ENCODE measurements at places on chromosomes 11 and 22. TPM values are rescaled to one million over a fixed set of nuclear protein-coding genes. Genes with fewer than 3 reads are reported as not detected.

The DDB1 gene
- 168 TPM for total RNA-seq

The REXO2 gene
- 47.9 TPM for total RNA-seq

GRCh38 chr11:18745251-18745650 lies 19.3 kb upstream of the IGSF22 start:
- no peak overlapping the region for H3K4me3 ChIP-seq
- H3K36me3 ChIP-seq: no peaks in the 10 kb centered on the region
- DNase-seq: no peak
- no peak overlapping the region for H3K27ac ChIP-seq

- H3K27ac ChIP-seq: no peak overlapping the region
- no peaks in the 10 kb centered on the region for H3K4me1 ChIP-seq
- DNase-seq: no peak
- no peaks in the 10 kb centered on the region for H3K27me3 ChIP-seq
- no peak overlapping the region for H3K4me3 ChIP-seq
Observed at GRCh38 chr22:41501209-41501608, 32.3 kb downstream of the ACO2 start.

- H3K27me3 ChIP-seq: no peaks in the 10 kb centered on the region
- no peak overlapping the region for H3K4me3 ChIP-seq
- peak; percentile 96 for DNase-seq
- H3K36me3 ChIP-seq: no peaks in the 10 kb centered on the region
- no peak overlapping the region for H3K27ac ChIP-seq
Observed at GRCh38 chr11:118659314-118659952, 20.0 kb downstream of the TREH start.

DNA sequence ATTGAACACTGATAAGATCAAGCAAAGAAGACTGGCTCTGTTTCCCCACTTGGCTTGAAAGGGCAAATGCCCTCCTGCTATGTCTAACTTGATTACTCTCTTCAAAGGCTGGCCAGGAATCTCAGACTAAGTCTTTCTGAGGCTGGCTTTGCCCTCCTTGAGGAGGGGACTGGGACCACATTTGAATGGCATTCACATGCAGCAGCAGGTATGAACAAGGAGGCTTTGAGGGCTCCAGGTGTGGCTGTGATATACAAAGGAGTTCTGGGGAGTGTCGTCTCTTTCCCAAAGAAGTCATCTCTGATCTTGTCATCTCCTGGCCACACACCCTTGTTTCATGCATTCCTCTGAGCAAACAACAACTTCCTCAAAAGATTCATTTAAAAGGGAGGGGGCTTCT lies 130.8 kb downstream of the ARL14EP start:
- H3K4me1 ChIP-seq: no peaks in the 10 kb centered on the region
- peaks cover 5% of the 10 kb centered on the region for H3K27me3 ChIP-seq
- H3K27ac ChIP-seq: no peak overlapping the region
- H3K4me3 ChIP-seq: no peak overlapping the region
- no peak for DNase-seq
- no peaks in the 10 kb centered on the region for H3K36me3 ChIP-seq

- peak overlapping the region; percentile 77 for H3K27ac ChIP-seq
- H3K4me3 ChIP-seq: peak overlapping the region; percentile 84
- DNase-seq: no peak
- H3K27me3 ChIP-seq: no peaks in the 10 kb centered on the region
Observed at GRCh38 chr22:31629741-31630184, 32.3 kb downstream of the PISD start.

GRCh38 chr11:123054301-123055065 lies 7.5 kb downstream of the HSPA8 start:
- peaks cover 51% of the 10 kb centered on the region for H3K36me3 ChIP-seq
- no peak for DNase-seq
- peaks cover 52% of the 10 kb centered on the region for H3K4me1 ChIP-seq
- H3K27me3 ChIP-seq: peaks cover 2% of the 10 kb centered on the region
- peak overlapping the region; percentile 70 for H3K27ac ChIP-seq

The IGF2 gene
- not detected for total RNA-seq

- no peak overlapping the region for H3K4me3 ChIP-seq
- no peaks in the 10 kb centered on the region for H3K36me3 ChIP-seq
- no peak for DNase-seq
- no peaks in the 10 kb centered on the region for H3K4me1 ChIP-seq
Observed at GRCh38 chr22:27381552-27381951, 420.0 kb downstream of the MN1 start.

DNA sequence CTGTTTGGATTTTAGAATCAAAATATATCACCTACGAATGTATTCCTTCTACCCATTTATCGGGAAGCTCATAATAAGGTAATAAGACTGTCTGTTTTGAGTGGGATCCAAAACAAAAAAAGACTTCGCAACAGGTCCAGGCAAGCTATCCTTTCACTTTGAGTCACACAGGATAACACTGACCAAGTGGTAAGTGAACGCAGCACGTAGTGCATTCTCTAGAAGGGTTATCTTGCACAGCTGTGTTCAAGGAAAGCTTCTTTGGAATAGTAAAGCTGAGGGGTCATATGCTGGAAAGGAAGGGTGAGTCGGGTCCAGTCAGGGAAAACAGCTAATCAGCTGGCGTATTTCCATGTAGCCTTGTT lies 22.3 kb upstream of the NRGN start:
- peaks cover 46% of the 10 kb centered on the region for H3K27me3 ChIP-seq
- H3K36me3 ChIP-seq: no peaks in the 10 kb centered on the region
- H3K4me3 ChIP-seq: peak overlapping the region; percentile 75

The MAP6 gene
- not detected for total RNA-seq

DNA sequence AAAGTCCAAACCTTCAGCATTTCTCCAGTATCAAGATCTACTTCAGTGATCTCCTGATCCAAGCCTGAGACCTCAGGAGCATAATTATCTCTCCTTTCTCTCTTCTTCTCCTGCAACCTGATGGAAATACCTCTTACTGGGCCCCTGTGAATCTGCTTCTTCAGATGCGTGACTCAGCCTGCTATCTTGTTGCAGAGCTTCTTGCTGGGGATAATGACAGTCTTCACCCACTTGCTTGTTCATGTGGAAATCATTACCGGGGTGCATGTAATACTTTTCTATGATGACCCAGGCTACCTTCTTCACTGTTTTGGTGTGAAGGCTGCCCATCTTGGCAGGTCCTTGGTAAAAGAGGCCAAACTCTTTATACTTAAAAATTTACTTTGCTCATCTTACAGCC lies 140.0 kb upstream of the POU2AF2 start:
- H3K27me3 ChIP-seq: peaks cover 33% of the 10 kb centered on the region
- no peaks in the 10 kb centered on the region for H3K36me3 ChIP-seq
- H3K4me3 ChIP-seq: no peak overlapping the region

The PLAAT5 gene
- 0.44 TPM for total RNA-seq

GRCh38 chr22:42286205-42286604 lies 15.8 kb upstream of the TCF20 start:
- no peaks in the 10 kb centered on the region for H3K36me3 ChIP-seq
- peaks cover 28% of the 10 kb centered on the region for H3K4me1 ChIP-seq
- peak overlapping the region; percentile 12 for H3K4me3 ChIP-seq
- peaks cover 19% of the 10 kb centered on the region for H3K27me3 ChIP-seq

- H3K4me1 ChIP-seq: peaks cover 59% of the 10 kb centered on the region
- no peaks in the 10 kb centered on the region for H3K27me3 ChIP-seq
- peaks cover 50% of the 10 kb centered on the region for H3K36me3 ChIP-seq
- peak overlapping the region; percentile 97 for H3K27ac ChIP-seq
Observed at GRCh38 chr11:66619080-66619554, 2.7 kb downstream of the RBM14 start.

The MPZL3 gene
- 29.8 TPM for total RNA-seq

- no peak for DNase-seq
- H3K27ac ChIP-seq: no peak overlapping the region
- no peak overlapping the region for H3K4me3 ChIP-seq
- no peaks in the 10 kb centered on the region for H3K27me3 ChIP-seq
- no peaks in the 10 kb centered on the region for H3K4me1 ChIP-seq
Observed at GRCh38 chr11:27663326-27663725, 36.9 kb downstream of the BDNF start.

The TST gene
- 6.1 TPM for total RNA-seq

The NFRKB gene
- total RNA-seq: 49.0 TPM

DNA sequence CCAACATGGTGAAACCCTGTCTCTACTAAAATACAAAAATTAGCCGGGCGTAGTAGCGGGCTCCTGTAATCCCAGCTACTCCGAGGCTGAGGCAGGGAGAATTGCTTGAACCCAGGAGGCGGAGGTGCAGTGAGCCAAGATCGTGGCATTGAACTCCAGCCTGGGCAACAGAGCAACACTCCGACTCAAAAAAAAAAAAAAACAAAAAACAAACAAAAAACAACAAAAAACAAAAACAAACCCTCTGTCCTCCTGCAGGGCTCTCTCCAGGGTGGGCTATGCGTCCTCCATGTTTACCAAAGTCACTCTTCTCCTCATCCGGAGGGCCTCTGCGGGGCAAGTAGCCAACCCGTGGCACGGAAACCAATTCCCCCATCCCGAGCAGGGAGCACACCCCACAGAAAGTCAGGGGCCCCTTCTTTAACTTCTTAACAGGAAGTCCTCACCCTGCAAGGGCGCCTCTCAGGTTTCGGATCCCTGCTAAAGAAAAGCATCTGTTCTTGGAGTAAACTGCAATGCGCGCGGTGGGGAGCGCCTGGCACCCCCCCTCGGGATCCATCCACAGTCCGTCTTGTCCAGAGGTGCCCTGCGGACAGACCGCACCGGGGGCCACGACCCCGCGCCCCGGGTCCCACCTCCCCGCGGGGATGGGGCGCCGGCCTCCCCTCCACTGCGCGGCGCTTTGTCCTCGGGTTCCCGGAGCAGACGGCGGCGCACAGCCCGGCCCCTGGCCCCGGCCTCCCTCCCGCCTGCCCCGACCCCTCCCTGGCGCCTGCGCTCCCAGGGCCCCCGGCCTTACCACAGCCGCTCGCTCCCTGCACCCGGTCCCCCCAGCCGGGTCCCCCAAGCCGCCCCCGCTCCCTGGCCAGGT lies 712 bp downstream of the CERK start:
- H3K27ac ChIP-seq: peak overlapping the region; percentile 96
- peaks cover 9% of the 10 kb centered on the region for H3K36me3 ChIP-seq
- H3K27me3 ChIP-seq: no peaks in the 10 kb centered on the region
- H3K4me3 ChIP-seq: peak overlapping the region; percentile 100
- peaks cover 37% of the 10 kb centered on the region for H3K4me1 ChIP-seq

The OR10A2 gene
- total RNA-seq: not detected

DNA sequence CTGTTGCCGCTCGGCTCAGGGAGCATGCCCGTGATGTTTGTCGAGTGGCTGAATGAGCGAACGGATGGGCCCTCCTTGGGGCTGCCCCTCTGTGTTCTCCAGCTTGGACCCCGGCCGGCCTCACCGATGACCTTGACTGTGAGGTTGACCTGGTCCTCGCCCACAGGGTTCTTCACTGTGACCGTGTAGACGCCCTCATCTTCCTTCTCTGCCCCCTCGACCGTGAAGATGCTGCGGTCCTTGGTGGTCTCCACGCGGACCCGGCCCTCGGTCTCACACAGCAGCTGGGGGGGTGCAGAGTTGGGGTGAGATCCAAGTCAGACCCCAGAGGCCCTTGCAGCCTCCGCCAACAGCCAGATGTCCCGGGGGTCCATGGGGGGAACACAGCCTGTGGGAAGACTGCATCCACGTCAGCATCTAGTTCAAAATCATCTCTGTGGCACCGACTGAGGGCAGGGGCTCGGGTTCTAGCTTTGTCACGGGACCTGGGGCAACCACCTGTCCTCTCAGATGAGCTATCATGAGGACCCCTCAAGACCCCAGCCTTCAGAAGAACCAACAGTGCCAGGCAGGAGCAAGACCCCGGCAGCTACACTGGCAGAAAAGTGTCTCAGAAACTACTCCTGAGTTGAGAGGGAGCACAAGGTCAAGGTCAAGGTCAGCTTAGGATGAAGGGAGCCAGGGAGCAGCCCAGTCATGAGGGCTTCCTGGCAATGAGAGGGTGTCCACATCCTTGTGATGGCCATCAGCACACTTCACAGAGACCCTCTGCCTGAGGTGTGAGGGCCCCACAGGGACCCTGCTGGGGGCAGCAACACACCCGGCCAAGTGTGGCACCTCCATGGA lies 13.9 kb downstream of the MYBPC3 start:
- H3K27ac ChIP-seq: no peak overlapping the region
- no peaks in the 10 kb centered on the region for H3K36me3 ChIP-seq
- H3K4me3 ChIP-seq: no peak overlapping the region
- no peak for DNase-seq
- peaks cover 2% of the 10 kb centered on the region for H3K4me1 ChIP-seq

GRCh38 chr22:30947816-30948454 lies 20.6 kb downstream of the MORC2 start:
- peaks cover 46% of the 10 kb centered on the region for H3K36me3 ChIP-seq
- H3K4me1 ChIP-seq: peaks cover 40% of the 10 kb centered on the region
- no peaks in the 10 kb centered on the region for H3K27me3 ChIP-seq
- no peak for DNase-seq
- no peak overlapping the region for H3K27ac ChIP-seq
- H3K4me3 ChIP-seq: no peak overlapping the region

The PRR33 gene
- not detected for total RNA-seq

DNA sequence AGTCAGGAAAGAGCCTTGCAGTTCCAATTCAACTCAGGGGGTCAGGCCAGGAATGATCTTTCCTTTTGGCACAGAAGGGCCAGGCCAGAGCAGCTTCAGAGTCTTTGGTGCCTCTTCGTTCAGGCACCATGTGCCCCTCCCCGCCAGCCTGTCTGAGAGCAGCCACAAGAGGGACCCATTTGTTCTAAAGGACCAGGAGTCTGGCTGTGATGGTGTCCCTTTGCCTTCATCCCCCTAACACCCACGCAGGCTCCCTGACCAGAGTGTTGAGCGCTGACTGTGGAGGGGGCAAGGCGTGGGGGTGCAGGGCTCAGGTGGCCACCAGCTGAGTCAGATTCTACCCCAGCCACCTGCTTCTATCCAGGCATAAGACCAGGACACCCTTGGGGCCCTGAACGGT lies 156.4 kb downstream of the TTC17 start:
- no peak overlapping the region for H3K27ac ChIP-seq
- no peaks in the 10 kb centered on the region for H3K27me3 ChIP-seq
- H3K4me3 ChIP-seq: no peak overlapping the region
- H3K36me3 ChIP-seq: no peaks in the 10 kb centered on the region

DNA sequence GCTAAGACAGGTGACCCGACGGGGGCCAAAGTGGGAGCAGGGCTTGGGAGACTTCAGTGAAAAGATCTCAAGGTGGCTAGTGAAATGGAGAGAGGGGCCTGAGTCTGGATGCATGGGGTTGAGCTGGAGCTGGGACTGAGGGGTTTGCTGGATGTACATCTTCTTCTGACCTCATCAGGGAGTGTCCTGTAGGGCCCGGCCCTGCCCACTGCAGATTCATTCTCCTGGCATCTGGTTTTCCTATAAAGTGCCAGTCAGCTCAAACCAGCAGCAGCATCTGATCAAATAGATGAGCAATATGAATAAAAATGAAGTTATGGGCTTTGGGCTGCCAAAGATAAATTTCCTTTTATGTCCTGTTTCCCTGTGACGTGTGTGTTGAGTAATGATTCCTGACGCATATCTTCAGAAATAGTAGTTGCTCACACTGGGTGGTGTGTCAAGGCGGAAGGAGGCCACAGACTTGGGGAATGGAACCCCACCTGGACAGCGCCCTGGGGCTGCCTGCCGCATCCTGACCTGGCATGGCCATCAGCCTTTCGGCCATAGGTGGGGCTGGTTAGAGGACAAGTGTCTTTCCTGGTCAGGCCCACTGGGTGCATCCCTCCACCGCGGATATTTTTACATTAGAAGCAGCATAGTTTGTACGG lies 135.4 kb downstream of the OSBP2 start:
- DNase-seq: no peak
- H3K27ac ChIP-seq: no peak overlapping the region
- H3K27me3 ChIP-seq: peaks cover 6% of the 10 kb centered on the region
- no peaks in the 10 kb centered on the region for H3K4me1 ChIP-seq

The TNNT3 gene
- 16.7 TPM for total RNA-seq

GRCh38 chr11:101354801-101355200 lies 225.2 kb upstream of the PGR start:
- no peaks in the 10 kb centered on the region for H3K4me1 ChIP-seq
- no peak overlapping the region for H3K27ac ChIP-seq
- DNase-seq: no peak
- no peaks in the 10 kb centered on the region for H3K27me3 ChIP-seq
- H3K4me3 ChIP-seq: no peak overlapping the region
- H3K36me3 ChIP-seq: no peaks in the 10 kb centered on the region

The OR2AG2 gene
- not detected for total RNA-seq

Measured in activated naive CD8-positive, alpha-beta T cell treated with anti-CD3 and anti-CD28 coated beads, Interleukin-2, amount 10 ng/mL, durations not matched to agents 7 days and 5 days (primary cell).